CD4-positive, alpha-beta T cell treated with Interleukin-6 for 4 hours (primary cell): ENCODE measurements at places on chromosomes 6 and 20.
A peak's percentile ranks its signal among the peaks of the same experiment; 100 is the strongest.

DNA sequence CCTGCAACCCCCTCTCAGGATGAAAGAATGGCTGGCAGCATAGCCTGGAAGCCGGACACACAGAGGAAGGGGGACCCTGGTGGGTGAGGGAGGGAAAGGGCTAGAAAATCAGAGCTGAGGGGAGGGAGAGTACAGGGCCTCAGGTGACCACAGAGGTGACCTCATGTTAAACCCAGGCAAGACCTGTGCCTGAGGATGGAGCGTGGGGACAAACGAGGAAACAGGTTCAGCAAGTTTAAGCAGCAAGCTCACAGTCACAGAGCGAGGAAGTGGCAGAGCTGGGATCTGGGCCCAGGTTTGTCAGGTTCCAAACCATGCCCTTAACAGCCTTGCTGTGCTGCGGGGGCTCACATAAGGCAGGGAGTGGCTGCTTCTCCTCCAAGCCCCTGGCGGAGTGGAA lies 4.0 kb upstream of the BPI start:
- DNase-seq: no peak

GRCh38 chr6:26286168-26286877 lies 78.7 kb upstream of the BTN3A2 start:
- peak; percentile 78 for DNase-seq

DNA sequence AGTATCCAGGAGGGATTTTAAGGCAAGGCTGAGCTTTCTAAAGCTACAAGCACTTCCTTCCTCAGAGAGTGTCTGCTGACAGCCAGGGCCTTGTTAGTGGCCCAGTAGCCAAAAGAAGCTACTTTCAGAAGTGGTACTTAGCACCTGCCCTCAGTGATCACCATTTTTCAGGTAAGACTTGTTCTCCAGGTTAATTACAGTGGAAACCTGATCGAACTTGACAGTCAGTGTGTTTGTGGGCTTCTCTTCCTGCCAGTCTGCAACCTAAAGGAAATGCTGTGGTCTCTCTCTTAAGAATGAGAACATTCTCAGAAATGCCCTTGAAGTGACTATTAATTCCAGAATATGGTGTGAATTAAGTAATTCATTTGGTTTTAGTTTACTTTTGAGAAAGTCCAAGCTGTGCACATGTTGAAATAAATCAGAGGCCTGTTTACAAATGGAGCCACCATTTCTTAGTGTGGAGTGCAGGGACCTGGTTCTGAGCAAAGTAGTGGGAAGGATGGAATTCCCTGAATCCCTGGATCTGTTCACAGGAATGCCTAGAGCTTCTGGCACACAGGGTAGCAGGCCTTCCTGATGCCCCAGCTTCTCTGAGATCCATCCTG lies 185.3 kb upstream of the AGPAT4 start:
- no peak for DNase-seq

DNA sequence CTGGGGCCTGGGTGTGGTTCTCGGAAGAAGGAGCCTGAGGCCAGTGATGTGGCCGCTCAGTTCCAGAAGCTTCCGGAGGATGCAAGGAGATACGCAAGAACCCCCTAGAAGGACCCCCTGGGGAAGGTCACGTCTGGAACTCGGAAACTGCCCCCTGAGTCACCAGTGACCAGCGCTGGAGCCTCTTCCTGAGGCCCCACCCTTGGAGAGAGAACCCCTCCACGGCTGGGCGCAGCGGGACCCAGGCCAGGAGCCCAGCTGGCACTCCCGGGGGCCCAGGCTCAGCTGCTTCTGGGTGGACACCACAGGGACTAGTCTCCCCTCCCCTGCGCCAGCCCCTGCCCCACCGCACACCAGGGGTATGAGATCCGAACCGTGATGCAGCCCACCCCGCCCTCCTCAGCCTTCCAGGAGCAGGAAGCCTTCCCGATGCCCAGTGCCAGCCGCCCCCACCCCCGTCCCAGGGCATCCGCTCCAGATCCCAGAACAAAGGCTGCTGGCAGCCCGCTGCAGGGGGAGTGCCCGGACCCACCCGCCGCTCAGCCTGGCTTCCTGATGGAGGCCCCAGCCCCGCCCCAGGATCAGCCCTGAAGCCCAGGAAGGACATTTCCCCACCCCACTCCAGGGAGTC lies 7.5 kb downstream of the LAMA5 start:
- no peak for DNase-seq

DNA sequence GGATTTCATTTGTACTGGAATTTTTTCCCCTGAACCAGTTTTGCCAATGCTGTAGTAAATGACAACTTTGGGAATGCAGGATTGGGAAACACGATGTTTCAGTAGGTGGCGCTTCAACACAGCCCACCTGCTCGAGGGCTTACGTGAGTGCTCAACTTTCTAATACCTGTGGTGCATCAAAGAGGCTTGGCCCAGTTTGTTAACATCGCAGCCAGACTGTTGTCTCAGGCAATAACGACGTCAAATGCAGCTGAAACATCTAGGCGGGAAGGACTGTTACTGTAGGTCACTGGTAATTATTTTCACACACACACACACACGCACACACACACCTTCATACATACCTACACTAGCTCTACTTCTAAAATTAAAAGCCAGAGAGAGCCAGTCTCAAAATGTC lies 815.5 kb upstream of the SLC35B3 start:
- DNase-seq: no peak
